ENCODE measurements at places on chromosomes 11 and 22. TPM values are rescaled to one million over a fixed set of nuclear protein-coding genes. Genes with fewer than 3 reads are reported as not detected.

The PCNX3 gene
- total RNA-seq: 52.7 TPM

DNA sequence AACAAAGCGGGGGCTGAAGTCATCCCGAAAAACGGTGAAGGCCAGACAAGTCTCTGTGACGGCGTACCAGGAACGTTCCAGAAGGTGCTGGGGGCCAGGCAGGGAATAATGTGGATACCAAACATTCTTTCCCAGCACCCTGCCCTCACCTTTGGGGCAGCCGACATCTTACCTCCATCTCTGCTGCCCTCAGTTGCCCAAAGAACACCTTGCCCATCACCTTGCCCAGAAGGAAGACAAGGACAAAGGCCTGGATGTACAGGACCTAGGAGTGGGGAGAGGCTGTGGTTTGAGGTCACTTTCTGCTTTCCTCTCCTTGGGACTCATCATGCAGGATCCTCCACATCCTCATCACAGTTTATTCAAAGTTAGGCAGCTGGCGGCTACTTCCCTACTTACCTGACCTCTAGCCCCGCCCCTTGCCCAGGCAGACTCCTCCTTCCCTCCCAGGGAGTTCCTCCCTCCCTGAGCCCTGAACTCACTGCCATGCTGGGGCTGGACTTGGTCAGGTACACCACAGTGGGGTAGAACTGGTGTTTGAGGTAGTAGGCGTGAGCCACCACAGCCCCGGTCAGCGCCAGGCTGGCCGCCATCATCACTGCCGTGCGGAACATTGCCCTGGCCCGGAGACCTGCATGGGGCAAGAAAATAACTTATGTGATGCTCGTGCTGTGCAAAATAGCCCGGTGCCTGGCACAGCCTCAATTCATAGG is 1.2 kb downstream of the SYVN1 start:
- no peak for ATAC-seq

DNA sequence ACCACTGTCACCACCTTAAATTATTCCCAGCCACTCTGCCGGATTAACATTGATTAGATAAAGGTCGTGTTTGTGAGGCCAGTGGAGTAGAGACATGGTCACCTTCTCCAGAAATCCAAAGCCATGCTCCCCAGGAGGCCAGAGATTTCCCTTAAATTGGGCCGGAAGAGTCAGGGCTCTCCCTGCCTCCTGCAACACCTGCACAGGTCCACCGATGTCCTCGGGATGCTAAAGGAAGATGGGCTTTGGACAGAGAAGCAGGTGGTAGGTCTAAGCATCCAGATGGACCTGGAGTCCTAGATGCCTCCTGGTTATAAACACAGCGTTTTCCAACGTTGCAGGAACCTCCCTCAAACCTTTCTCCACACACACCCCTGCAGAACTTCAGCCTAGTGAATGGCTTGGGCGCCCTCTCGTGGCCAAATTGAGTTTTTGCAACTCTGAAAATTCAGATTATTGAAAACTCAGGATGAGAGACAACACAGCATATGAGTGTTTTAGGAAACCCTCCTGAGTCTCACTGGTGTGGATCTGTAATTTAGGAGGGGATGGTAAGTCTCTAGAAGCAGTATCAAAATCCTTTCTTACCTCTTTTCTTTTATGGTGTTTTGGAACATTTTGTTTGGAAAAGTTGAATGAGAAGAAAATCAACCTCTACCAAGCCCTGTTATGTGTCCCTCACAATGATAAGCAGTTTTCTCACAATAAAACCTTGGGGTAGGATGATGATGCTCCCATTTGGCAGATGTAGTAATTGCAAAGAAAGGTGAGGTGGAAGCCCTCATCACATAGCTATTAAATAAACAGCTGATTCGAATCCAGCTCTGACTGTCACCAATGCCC is 109.6 kb downstream of the RRAS2 start:
- ATAC-seq: peak; percentile 90

The PGA5 gene
- not detected for total RNA-seq

DNA sequence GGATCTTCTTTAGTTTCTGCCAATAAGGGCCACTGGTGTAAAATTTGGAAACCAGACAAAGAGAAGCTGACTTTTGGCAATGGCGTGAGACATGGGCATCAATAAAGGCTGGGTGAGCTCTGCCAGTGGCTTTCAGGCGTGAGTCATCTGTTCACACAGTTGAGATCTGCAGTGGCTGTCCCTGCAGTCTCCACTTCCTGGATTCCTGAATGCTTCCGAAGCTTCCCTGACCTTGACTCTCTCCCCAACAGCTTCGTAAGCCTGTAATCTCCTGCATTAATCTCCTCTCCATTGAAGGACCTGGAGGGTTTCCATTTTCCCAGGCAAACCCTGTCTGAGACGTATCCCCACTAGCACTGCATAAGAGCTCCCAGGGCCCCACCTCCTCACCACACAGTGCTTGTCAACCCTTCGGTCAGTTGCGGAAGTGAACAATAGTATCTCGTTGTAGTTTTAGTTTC is 574.7 kb downstream of the TBC1D22A start:
- ATAC-seq: no peak

DNA sequence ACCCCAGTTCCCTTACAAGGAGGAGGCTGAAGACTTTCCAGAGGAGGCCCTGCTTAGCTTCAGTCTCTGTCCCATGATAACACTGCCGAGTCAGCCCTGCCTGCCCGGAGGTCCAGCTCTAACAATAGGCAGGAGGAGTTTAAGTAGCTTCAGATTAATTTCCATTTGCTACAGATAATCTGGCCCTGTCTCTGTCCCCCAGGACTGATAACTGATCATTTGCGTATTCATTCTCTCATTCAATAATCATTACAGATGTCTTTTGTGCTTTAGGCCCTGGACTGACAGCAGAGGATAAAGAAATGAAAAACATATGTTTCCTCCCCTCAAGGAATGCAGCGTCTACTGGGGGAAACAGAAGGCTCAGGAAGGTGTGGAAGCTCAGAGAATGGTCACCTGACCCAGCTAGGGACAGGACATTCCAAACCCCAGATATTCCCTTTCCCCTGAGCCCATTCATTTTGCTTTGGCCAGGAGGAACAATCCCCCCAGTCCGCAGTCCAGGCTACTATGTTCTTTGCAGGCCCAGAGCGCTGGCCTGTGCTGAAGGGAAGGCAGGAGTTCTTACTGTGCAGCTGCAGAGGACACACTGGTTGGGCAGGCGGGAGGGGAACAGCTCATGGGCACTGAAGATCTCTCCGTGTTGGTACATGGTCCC is 20.8 kb downstream of the CHRDL2 start:
- ATAC-seq: peak; percentile 77

GRCh38 chr11:61848631-61849030 is 20.5 kb downstream of the FADS2 start:
- no peak for ATAC-seq

DNA sequence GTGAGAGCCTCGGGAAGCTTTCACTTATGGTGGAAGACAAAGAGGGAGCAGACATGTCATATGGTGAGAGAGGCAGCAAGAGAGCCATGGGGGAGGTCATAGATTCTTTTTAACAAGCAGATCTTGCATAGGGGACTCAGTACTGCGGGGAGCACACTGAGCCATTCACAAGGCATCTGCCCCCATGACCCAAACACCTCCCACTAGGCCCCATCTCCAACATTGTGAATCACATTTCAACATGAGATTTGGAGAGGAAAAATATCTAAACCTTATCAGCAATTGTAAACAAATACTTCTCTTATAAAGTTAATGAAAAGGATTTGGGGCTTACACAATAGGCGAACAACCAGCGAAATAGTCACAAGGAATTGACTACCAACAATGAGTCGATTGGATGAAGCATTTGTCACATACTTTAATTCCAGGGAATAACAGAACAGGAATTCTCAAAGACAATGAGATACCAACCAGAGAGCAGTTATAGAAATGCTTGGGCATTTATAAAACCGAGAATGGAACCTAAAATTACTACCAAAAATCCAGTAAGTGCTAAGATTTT is 7.3 kb downstream of the DDI1 start:
- no peak for ATAC-seq

The TUBA8 gene
- total RNA-seq: 2.5 TPM

DNA sequence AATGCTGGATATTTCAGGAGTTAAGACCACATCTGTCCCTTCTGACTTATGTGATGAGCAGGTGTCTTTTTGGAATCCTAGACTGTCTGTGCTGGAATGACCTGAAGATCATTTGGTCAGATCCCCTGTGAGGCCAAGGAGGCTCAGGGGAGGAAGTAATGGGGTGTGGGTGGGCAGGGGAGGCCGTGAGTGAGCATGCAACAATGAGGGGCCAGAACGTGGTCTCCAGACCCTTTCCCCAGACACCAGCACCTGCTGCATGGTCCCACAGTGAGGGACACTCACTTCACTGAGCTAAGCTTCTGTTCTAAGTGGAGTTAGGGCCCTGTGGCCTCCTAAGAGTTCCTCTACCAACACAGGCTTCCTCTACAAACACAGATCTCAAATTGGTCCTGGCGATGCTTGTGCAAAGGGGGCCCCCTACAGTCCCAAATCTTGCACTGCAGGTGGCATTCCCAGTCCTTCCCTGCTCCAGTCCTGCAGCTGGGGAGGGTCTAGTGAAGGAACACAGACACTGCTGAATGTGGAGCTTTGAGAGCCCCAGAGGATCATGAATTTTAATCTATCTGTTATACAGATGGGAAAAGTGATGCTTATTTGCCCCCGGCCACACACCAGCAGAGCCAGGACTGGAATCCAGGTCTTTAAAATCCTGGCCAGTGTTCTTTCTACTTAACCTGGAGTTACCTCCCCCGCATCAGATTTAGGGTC is 7.4 kb downstream of the USP2 start:
- ATAC-seq: peak; percentile 67

DNA sequence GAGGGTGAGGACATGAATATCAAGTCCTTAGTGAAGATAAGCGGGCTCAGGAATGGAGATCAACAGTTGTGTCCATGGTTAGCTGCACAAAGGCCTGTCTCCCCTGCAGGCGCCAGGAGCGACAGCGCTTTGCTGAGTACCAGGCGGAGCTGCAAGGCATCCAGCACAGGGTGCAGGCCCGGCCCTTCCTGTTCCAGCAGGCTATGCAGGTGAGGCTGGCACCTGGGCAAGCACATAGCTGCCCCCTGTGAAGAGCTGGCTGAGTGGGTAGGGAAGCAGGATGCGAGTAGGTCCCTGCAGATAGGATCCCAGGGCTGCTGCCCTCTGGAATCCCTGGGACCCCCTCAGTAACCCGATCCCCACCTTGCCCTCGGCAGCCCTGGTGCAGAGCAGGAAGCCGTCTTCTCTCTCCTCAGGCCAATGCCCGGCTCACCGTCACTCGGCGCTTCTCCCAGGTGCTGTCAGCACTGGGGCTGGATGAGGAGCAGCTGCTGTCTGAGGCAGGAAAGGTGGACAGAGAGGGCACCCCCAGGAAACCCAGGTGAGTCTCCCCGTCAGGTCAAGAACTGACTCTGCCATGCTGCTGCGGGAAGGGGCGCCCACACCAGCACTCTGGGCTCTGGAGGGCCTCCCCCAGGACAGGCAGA is 2.6 kb upstream of the SART1 start:
- no peak for ATAC-seq

DNA sequence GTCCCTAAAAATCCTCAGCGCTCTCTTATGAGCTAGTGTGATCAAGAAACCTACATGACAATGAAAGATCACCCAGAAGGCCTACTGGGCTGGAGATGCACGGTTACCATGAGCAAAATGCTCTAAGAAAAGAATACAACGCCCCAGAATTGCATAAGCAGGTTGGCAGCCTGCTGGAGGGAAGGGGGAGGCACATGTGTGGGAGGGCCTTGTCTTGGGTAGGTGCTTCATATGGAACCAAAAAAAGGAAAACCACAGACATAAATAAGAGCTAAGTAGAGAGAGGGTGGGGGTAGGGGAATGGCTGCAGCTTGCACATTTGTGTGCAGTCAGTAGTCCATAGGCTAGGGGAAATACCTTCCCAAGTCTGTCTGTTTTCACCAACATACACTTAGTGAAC is 2.8 kb downstream of the SIAE start:
- ATAC-seq: no peak

The PKNOX2 gene
- 16.7 TPM for total RNA-seq

DNA sequence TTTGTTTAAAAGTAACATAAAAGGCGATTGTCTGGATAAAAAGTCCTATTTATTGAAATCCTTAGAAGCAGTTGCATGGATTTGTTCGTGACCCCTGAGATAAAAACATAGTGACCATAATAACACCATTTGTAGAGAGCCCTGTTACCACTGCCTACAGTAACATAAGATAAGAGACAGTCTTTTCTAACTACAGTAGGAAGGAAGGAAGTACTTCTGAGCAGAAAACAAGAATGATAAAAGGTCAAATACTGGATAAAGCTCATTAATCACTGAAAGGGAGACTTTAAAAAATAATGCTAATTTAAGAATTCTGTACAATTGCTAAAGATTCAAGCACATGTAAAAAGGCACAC is 47.1 kb upstream of the SOX6 start:
- ATAC-seq: peak; percentile 70

GRCh38 chr11:46918083-46918787 is at the start of gene LRP4:
Gene LRP4 (minus strand): TSS chr11:46918550. CDS start chr11:46918379, 171 bp downstream.
- ATAC-seq: peak; percentile 60

The INS gene
- total RNA-seq: not detected

DNA sequence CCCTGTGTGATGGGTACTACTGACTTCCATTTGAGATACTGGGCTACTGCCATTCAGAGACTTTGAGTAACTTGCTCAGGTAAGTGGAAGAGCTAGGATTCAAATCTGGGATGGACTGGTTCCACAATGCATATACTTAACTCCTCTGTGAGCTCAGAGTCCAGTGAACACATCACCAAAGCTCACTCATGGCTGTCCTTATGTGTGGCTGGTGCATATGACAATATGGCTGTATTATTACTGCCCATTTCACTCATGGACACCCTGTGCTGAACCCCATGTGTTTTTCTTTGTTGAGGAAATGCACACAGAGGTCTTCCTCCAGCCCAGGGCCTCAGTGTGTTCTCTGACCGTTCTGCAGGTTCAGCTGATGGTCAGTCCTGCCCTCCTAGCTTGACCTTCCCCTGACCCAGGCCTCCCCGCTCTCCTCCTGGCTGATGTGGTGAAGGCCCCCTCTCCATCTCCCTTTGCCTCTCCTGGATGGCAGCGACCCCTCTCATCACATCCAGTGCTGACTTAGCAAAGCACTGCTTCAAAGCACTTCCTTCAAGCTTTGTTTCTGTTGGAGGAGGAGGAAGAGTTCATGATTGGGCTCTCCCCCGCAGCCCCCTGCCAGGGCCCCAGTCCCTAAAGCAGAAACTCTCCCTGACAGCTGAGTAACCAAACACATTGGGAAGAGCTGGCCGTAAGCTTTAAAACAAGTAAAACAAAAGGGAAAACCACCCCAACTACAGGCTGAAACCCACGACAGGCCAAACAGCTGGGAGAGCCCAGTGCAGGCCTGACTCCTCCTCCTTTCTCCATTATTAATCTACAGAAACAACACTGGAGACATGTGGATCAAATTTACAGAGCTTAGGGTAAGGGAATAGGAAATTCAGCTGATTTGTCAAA is 101.2 kb downstream of the NAT10 start:
- peak; percentile 81 for ATAC-seq

DNA sequence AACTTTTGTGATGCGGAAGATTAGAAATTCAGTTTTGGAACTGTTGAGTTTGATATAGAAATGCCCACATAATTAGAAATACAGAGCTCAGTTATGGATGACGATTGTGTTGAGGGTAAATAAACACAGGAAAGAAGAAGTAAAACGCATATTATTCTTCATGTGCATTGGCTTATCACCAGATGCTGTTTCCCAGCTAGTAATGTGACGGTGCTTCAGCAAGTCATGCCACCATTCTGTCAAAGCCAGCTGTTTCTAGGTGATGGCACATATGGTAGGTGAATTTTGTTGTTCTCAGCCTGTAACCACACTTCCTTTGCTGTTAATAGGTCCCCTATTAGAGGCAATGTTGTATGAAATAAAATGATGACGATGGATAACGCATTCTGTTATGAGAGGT is 68.9 kb downstream of the C11orf65 start:
- no peak for ATAC-seq

The TMEM151A gene
- 5.6 TPM for total RNA-seq
